Progenitor cell of endocrine pancreas (in vitro differentiated cells): ENCODE measurements at places on chromosomes 7 and 10.
A peak's percentile ranks its signal among the peaks of the same experiment; 100 is the strongest.

- no peak for DNase-seq
Measured at GRCh38 chr7:37741776-37742175, 58.2 kb downstream of the GPR141 start.

DNA sequence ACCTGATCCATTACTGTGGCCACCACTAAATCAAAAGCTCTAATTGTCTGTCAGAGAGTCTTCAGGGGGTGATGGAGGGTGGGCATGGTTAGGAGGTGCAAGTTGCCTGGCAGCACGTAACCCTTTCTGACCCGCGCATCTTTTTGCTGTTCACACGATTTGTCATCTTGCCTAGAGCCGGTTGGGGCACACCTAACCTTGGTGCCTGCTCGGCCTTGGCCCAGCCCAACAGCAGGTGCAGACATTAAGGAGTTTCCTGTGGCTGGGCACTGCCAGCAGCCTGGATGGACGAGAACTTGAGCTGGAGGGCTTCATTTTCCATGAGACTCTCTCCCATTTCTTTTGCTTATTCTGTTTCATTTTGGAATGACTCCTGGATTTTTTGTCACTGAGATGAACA is 41.0 kb upstream of the PTF1A start:
- DNase-seq: no peak

DNA sequence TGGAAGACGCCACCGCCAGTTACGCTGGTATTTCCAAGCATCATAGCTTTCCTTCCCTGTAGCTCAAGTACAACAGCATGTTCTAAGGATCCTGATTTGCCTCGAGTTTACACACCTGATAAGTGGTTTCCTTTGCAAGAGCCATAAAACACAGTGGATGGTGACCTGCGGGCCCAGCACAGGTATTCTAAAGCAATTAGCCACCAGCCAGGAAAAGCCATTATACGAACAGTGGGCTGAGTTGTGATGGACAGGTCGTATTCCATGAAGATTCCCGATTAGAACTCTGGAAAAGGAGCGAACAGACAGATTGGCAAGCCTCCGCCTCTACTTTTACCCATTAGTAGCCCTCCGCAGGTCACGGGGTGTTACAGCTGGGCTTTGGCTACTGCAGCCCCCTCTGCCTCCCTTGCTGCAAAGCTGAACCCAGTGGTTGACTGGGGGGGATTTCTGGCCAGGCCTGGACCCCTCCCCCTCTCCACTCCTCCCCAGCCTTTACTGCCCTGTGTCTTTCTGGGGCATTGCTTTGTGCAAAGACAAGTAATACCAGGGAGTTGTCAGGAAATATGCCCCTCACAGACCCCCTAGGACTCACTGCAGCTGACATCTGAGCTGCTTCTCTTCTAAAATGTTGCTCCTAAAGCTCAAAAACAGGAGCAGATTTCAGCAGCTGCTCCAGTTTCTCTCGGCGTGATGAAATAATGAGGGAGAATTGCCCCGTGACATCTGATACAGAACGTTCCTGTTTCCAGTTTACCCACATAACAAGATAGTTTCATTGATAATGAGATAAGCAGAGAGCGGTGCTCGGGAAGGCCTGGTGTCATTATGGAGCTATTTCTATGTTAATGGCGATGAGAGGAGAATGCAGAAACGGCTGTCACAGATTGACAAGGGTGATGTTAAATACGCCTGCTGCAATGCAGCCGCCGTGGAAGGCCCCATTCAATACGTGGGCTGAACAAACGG is 214.4 kb downstream of the CCSER2 start:
- no peak for DNase-seq

DNA sequence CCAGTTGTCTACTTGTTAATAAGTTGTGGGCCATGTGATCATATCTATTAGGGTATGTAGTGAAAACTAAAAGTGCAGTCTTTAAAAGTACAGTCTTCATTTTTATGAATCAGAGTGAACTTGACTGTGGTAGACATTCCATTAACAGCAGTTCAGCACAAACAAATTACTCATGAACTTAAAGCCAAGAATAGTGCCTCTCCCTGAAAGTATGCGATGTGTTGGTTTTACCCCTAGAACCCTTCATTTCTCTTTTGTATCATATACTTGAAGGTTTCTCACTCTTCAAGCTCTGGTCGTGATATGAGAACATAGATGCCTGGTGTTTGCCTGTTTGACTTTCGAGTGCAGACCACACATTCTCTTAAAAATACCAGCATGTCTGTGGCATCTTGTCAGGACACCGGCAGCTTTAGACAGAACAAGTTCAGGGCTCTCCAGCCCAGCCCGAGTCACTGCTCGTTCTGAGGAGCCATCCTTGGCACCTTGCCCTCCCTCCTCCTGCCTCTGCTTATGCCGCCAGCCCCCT is 159.3 kb downstream of the LCOR start:
- DNase-seq: no peak

DNA sequence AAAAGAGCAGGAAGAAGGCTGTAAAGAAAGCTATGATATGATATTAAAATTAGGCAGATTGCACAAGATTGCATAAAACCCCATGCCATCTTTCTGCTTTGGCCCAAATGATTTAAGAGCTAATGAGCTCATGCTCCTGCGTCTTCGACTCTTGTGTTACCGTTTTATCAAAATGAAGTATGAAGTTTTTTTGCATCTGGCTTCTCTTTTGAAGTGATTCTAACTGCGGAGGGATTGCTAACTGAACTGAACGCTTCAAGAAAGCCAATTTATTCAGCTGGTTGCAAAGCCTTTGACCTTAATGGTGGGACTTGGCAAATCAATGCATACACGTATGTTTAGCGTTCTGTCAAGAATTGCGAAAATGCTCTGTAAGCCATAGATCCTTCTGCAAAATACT is 282.9 kb downstream of the TWIST1 start:
- DNase-seq: no peak

- no peak for DNase-seq
Measured at GRCh38 chr10:76643511-76643911, 994.1 kb downstream of the KCNMA1 start.

DNA sequence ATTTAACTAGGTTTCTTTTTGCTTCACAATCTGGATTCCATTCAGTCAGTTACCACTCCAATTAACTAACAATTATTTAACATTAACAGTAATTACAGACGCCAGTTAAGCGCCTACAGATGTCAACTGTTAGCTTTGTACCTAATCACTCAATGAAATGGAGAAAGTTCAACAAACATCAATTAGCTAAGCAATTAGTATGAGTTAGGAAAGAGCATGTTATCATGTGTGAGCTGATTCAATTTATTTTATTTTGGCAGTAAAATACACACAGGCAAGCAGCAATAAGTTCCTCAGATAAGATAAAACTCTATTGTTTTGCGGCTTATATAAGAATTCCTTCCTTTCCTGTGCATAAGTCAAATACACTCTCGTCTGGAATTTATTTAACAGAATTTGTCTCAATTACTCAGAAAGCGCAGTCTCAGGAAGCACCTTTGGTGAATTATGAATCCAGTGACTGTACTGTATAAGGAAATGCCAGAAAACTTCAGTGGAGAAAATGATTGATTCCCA is 427.1 kb upstream of the GALNT17 start:
- DNase-seq: no peak

GRCh38 chr7:151252961-151253711 is 4.6 kb upstream of the SMARCD3 start:
- DNase-seq: no peak

DNA sequence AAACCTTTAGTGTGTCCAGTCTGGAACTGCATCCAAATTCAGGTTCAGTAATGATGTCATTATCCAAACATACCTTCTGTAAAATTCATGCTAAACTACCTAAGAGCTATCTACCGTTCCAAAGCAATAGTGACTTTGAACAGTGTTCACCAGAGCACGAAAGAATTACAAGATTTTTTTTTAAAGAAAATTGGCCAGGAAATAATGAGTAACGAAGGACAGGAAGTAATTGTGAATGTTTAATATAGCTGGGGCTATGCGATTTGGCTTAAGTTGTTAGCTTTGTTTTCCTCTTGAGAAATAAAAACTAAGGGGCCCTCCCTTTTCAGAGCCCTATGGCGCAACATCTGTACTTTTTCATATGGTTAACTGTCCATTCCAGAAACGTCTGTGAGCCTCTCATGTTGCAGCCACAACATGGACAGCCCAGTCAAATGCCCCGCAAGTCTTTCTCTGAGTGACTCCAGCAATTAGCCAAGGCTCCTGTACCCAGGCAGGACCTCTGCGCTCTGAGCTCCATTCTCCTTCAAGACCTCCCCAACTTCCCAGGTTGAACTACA is 694 bp upstream of the FAS start:
- DNase-seq: no peak

- no peak for DNase-seq
Measured at GRCh38 chr7:99314504-99314903, 11.2 kb upstream of the ARPC1A start.

DNA sequence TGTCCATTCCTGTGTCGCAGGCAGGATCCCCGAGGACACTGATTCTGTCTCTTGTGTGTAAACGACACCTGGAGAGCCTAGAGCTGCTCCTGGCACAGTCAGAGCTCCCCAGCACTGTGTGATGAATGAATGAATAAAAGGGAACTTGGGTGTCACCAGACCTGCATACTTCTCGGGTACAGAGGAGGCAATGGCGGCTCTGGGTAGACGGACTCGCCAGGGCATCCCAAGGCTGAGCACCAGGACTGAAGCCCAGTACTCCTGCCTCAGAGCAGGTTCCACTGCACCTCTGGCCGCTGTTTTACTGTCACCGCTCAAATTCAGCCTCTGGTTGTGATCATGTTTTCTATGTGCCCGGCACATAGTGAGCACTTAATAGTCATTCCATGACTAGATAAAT is 255.8 kb downstream of the GLRX3 start:
- DNase-seq: no peak

DNA sequence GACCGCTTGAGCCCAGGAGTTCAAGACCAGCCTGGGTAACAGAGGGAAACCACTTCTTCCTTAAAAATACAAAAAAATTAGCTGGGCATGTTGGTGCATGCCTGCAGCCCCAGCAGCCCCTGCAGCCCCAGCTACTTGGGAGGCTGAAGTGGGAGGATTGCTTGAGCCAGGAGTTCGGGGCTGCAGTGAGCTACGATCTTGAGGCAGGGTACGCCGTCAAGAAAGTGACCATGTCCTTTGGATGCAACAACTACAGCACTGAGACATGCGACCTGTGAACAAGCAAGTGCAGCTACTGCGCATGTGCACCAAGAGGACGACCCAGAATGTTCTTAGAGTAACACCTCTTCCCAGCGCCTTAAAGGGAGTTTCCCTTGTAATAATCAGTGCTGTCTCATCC is 66.6 kb upstream of the ZNF479 start:
- DNase-seq: no peak

DNA sequence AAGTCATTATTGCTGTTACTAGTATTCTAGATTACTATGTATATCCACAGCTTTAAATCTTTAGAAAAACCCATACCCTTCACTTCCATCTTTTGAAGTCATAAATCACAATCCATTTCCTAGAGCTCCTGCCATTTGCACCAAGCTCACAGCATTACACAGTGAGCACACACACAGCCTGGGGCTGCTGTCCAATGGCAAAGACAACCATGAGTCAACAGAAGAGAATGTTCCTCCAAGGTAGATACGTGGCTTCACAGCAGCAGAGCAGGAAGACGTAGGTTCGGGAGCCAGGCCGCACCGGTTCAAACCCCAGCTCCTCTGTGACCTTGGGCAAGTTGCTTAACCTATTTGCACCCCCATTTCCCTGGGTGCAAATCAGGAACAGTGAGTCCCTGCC is 234.6 kb downstream of the DIP2C start:
- no peak for DNase-seq

DNA sequence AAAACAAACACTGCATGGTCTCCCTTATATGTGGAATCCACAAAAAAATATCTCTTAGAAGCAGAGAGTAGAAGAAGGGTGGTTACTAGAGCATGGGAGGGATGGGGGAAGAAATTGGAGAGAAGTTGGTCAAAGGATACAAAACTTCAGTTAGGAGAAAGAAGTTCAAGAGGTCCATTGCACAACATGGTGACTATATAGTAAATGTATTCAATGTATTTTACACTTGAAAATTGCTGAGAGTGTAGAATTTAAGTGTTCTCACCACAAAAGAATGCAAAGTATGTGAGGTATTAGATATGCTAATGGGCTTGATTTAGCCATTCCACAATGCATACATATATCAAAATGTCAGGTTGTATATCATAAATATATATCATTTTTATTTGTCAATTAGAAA is 232.0 kb upstream of the CELF2 start:
- no peak for DNase-seq

- DNase-seq: no peak
Measured at GRCh38 chr10:95864906-95865813, 42.6 kb upstream of the CC2D2B start.

- DNase-seq: peak; percentile 53
Measured at GRCh38 chr7:92833766-92834506, 2.4 kb downstream of the CDK6 start.

DNA sequence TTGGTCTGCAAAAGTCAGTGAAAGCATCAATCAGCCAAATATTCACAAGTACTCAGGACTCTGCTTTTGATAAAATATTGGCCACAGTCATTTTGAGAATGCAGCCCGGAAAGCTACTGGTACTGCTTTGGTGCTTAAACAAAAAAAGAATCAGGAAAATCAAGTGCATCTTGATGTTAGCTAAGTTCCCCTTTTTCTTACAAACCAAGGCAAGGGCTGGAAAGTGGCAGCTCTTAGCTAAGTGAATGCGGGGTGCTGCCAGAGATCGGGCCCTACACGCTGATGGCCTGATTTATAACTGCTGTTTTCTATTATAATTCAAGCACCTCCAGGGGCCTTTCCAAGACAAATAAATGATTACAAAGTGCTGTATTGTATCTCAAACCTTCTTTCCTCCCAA is 136.8 kb upstream of the MGMT start:
- DNase-seq: no peak

DNA sequence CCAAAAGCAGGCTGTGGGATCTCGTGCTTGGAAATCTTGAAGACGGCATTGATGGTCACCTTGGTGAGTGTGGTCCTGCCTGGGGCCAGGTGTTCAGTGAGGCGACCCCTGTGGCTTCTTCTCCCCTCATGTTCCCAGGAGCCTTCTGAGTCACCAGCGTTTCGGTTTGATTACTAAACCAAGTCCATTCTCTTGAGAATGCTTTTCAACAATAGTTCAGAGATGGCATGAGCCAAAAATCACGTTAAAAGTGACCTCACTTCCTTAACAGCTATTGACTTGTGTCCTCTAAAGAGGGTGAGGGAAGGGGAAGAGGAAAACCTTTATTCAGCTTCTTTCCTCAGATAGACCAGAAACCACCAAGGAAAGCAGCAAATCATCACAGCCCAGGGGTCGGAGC is 315.2 kb downstream of the GATA3 start:
- DNase-seq: no peak

DNA sequence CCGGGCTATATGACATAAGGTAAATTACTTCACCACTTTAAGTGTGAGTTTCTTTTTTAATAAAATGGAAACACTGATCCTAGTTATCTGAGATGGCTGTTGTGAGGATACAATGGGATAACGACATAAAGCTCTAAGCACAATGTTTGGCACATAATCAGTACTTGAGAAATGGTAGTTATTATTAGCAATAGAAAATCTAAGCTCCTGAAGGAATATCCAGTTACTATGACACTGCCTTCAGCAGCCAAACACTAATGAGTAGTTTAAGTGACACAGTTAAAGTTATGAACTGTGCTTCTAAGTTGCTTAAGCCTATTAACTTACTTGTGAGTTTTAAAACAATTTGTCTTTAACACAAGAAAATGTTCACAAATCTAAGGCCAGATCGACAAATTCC is 96.8 kb downstream of the ELAPOR2 start:
- DNase-seq: no peak

GRCh38 chr7:133550811-133551210 is 297.9 kb downstream of the EXOC4 start:
- DNase-seq: no peak

- DNase-seq: no peak
Measured at GRCh38 chr7:93146472-93147141, 1.6 kb downstream of the SAMD9L start.
